Regular cardiac myocyte (primary cell): ENCODE measurements at places on chromosomes 1 and 21. TPM values are rescaled to one million over a fixed set of nuclear protein-coding genes. Genes with fewer than 3 reads are reported as not detected.

Gene CD160
- total RNA-seq: 0.28 TPM in 1 of 2 replicates, not detected in the other

Gene IGSF3
- 0.38 and 0.85 TPM in 2 replicates for total RNA-seq

Gene CD34
- total RNA-seq: 0.38 and 0.56 TPM in 2 replicates

Gene BARHL2
- total RNA-seq: not detected in 2 replicates

Gene KLHDC9
- total RNA-seq: 0.28 and 0.38 TPM in 2 replicates

Gene C1orf56
- 1.5 and 1.7 TPM in 2 replicates for total RNA-seq

Gene HTR6
- total RNA-seq: not detected in 2 replicates

Gene HUNK
- total RNA-seq: not detected in 2 replicates
